ENCODE measurements at places on chromosomes 4 and X.

DNA sequence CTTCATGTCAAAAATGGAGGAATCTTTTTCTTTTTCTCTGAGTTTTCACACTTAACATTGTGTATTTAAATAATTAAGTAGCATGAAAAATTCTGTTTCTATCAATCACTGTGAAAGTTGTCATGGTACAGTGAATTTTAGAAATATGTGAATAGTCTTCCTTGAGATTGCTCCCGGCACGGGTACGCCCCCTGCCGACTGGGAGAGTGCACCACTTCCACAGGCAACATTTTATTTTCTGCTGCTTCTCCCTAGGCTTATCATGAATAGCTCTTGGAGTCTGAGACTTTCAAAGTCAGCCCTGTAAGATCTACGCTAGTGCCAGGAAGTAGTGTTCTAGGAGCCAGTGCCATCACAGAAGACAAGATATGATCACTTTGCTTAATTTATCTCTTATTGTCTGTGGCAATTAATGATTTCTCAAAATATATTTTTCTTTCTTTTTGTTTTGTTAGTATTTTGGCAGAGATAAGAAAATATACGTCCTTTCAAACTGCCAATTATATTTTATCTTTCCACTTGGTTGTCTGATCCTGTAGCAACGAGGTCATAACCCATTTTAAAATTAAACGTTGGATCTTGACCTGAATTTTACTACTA lies 763.8 kb upstream of the AADAT start:
- no peak for DNase-seq

- peak; percentile 22 for DNase-seq
These were observed 20.5 kb downstream of the SLC25A5 start for GRCh38 chrX:119488749-119489148.

GRCh38 chr4:93646233-93646930 lies 182.2 kb upstream of the ATOH1 start:
- no peak for DNase-seq

DNA sequence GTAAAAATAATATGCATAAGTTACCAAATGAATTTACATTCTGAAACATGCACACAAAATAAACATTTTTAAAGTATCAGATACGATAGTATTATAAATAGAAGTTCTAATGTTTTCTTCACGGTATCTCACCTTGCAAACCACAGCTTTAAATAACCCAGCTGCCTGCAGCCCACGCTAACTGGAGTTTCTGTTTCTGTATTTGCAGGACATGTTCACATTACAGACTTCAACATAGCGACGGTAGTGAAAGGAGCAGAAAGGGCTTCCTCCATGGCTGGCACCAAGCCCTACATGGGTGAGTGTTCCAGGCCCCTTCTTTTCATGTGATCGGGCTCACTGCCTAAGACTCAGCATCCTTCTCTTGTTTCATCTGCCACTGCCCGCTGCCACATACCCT lies 291.7 kb downstream of the EVC2 start:
- no peak for DNase-seq

DNA sequence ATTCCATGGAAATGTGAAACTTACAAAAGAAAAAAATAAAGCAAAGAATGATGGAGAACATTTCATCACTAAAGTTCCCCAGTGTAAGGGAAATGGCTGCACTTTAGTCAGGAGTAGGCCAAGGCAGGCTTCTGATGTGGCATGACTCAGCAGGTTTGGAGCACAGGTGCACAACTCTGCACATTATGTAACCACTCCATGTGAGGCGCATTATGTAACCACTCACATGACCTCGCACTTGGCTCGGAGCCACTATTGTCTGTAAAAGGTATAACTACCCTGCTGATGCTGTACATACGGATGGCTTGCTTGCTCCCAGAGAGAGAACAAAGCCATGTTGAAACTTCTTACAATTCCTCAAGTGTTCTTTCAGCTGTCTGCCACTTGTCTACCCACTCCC lies 727.6 kb downstream of the TRAM1L1 start:
- DNase-seq: peak; percentile 11

- no peak for DNase-seq
These were observed 144.7 kb downstream of the ZAR1 start for GRCh38 chr4:48634688-48635308.

DNA sequence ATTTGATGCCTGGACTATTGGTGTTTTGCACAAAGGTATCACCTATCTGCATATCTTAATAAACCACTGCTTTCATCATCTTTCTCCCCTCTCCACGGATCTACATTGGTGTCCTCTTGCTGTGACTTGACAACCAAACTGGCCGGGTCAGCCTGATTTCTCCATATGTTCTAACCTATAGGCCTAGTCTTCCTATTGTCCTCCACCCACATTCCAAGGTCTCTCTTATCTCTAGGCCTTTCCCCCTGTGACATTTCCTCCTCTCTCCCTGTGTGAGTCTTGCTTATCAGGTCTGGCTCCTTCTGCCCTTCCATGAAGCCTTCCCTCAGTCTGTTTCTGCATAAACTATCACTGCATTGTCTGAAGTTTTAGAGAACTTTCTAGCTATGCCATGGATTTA lies 33.7 kb downstream of the ARHGAP24 start:
- DNase-seq: no peak

DNA sequence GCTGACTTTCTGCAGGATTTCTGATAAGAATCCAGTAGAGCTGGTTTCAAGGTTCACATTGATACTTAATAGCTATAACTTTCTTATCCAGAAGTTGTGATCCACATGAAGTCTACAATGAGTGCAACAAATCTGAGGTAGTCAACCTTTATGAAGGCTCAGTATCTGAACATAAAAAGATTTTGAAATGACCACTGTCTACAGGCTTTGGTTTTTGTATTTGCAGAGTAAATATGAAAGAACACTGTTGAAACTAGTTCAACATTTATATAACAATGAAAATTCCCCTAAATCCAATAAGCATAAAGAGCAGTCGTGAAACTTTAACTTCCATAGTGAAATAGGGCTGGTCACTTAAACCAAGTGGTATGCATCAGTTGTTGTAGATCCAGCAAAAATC lies 55.6 kb upstream of the RLIM start:
- DNase-seq: no peak

DNA sequence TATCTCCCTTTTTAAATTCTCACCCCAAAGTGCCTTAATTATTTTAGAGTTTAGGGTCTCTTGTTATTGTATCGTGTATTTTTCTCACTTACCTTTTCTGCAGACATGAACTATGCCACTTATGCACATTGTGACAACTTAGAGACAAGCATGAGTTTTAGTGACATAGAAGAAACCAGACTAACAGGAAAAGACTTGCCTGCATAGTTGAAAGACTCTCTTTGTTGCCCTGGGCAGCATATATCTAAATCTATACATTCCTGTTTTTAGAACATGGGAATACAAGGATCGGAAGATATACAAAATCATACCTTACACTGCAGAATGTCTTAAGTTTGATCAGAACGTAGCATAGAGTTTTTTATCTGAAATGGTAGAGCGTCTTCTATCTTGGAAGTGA lies 45.1 kb upstream of the ANKRD17 start:
- no peak for DNase-seq

GRCh38 chr4:143417679-143418403 lies 81.2 kb downstream of the GAB1 start:
- DNase-seq: no peak

- DNase-seq: no peak
These were observed 228.8 kb downstream of the SPCS3 start for GRCh38 chr4:176548571-176548970.

DNA sequence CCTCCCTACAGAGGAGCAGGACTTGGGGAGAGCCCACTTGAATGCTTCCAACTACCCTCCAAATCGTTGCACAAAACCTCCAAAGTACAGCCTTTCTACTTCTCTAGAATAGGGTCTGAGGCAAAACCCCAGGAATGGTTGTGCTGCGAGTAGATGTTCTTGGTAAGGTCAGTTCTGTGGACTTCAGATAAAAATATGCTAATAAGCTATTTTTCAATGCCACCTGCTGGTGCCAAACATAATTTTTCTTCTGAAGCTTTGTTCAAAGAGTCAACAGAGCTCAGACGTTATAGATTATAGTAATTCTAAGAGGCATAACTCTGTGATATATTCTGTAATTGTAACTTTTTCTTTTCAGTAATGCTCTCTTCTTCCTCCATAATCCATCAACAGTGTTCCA lies 425.7 kb downstream of the GPAT3 start:
- DNase-seq: no peak

DNA sequence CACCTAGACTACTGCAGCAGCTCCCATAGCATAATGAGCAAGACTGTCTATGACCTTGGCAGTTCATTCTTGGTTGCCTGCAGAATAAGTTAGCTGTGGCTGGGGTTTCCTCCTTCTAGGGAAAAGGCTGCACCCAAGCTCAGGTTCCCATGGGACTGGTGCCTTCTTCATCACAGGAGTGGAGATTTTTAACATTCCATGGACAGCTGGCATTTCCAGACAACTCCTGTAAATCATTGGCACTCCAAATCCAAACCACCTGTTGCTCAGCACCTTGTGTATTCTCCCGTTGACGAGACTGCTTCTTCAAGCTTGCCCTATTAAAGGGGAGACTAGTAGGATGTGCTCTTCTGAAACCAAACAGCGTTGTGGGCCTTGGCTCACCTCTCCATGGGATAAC lies 7.8 kb upstream of the NUP54 start:
- DNase-seq: no peak

DNA sequence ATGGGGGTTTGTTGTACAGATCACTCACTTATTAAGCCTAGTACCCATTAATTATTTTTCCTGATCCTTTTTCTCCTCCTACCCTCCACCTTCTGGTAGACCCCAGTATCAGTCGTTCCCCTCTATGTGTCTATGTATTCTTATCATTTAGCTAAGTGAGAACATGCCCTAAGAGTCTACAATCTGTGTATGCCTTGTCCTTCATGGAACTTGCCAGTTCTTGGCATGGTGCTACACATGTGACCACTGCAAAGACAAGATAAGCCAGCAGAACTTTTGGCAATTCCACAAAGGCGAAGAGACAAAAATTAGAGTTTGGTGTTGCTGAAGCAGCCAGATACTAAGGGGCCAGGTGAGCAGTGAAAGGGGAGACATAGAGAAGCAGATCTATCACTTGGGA lies 101.3 kb downstream of the CORIN start:
- no peak for DNase-seq

GRCh38 chrX:39212456-39212855 lies 411.2 kb downstream of the MID1IP1 start:
- DNase-seq: no peak

GRCh38 chr4:11097725-11098124 lies 331.0 kb downstream of the HS3ST1 start:
- no peak for DNase-seq

- DNase-seq: no peak
These were observed at the start of gene EVC for GRCh38 chr4:5710961-5711478. EVC (plus strand) TSS chr4:5711201; CDS start chr4:5711381, 180 bp downstream.

GRCh38 chr4:14237911-14238310 lies 610.4 kb upstream of the BOD1L1 start:
- no peak for DNase-seq

DNA sequence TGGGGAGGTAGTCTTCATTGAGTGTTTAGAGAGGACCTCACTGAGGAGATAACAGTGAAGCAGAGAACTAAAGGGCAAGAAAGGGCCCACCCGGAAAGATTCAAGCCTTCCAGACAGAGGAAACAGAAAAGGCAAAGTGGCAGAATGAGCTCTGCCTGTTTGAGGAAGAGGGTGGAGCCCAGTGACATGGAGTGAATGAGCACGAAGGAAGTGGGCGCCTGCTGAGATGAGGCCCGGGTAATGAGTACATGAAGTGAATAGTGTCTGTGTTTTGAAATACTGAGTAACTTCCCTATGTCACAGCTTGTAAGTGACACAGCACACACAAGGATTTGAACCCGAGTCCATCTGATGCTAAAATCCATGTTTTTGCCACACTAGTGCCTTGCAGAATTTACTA lies 32.5 kb upstream of the TLR2 start:
- DNase-seq: peak; percentile 44

GRCh38 chrX:39759526-39760224 lies 338.1 kb downstream of the BCOR start:
- DNase-seq: no peak

DNA sequence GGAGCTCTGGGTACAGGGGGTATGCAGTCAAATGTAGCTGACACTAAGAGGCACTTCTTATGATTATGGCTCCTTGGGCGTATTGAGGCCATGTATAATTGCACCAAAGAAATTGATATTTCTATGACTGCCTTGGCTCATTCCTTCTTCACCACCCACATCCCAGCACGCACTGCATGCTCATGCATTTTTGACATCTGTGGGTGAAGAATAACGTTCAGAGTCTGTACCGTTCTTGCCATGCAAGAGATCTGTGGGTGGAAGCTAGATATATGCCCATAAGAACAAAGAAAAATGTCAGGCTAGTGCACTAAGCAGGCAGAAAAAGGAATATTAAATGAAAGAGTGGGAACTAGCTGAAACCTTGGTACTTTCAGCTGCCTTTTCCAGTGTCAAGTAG lies 93.4 kb downstream of the EMCN start:
- DNase-seq: no peak

GRCh38 chr4:75891611-75892010 lies 10.6 kb downstream of the PPEF2 start:
- DNase-seq: no peak

DNA sequence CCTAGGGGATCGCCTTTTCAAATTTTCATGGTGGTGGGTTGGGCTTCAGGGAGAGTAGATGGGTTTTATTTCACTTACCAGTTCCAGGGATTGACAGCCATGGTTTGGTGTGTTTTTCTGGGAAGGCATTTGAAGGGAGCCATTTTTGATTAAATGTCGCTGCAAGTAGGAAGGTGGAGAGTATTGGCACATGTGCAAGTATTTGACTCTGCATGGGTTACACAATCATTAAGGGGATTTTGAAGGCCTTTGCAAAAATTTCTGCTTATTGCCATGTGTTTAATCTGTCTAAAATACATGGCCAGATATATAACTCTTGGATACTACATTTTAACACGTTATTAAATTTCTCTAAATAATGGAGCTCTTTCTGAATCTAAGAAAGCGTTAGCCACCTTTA lies 55.1 kb downstream of the GPAT3 start:
- DNase-seq: no peak

GRCh38 chrX:105837232-105837631 lies 14.9 kb downstream of the NRK start:
- no peak for DNase-seq

DNA sequence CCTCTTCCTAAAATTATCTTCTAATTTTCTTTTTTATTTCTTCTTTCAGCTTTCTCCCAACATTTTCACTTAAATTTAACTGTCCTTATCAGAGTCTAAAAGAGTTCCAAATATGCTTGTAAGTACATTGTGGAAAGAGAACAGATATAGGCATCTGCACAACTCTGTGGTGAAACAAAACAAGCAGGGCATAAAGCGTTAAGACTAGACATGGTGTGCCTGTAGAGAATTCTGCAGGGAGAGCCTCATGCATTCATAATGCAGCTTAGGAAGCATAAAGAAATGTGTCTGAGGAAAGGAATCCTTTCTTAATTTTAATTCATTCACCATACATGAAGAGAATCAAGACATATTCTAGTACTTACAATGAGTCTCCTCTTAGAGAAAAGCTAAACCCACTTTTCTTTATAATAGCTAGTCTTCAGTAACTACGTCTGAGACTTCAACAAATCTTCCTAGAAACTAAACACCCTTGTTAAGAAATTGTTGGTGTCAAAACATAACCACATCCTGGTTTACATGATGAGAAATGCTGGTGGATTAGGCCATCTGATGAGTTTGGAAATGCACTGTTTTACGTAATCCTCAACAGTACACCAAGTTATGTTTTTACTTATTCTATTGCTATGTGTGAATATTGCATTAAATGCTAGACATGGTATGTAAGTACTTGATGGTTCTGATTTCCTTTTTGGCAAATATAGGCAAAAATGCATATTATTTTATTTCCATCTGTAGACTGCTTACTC lies 307.8 kb upstream of the GIMD1 start:
- DNase-seq: no peak

- no peak for DNase-seq
These were observed 45.5 kb downstream of the CENPC start for GRCh38 chr4:67499799-67500198.

Measured in central memory CD4-positive, alpha-beta T cell (primary cell).